ENCODE measurements at places on chromosomes 2 and 18.

- DNase-seq = no peak
These were observed 756 bp downstream of the ADCYAP1 start for GRCh38 chr18:905307-905947.

GRCh38 chr2:20496076-20496872 lies 49.4 kb downstream of the RHOB start:
- no peak for DNase-seq

DNA sequence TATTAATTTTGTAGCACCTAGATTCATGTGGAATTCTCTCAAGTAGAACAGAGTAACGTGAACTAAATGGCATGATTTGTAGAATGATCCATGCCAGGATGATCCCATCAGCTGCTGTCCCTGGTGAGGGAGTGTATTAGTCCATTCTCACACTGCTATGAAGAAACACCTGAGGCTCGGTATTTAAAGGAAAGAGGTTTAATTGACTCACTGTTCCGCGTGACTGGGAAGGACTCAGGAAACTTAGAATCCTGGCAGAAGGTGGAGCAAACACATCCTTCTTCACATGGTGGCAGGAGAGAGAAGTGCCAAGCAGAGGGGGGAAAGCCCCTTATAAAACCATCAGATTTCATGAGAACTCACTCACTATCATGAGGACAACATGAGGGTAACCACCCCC lies 312.6 kb downstream of the PTPRM start:
- no peak for DNase-seq

GRCh38 chr2:85852937-85853498 lies 35.8 kb downstream of the ST3GAL5 start:
- peak; percentile 24 for DNase-seq

- DNase-seq = no peak
These were observed 453.9 kb upstream of the FSIP2 start for GRCh38 chr2:185284696-185285095.

- no peak for DNase-seq
These were observed 200.3 kb downstream of the NYAP2 start for GRCh38 chr2:225599856-225600255.

GRCh38 chr2:239955087-239955988 lies 69.8 kb downstream of the NDUFA10 start:
- no peak for DNase-seq

DNA sequence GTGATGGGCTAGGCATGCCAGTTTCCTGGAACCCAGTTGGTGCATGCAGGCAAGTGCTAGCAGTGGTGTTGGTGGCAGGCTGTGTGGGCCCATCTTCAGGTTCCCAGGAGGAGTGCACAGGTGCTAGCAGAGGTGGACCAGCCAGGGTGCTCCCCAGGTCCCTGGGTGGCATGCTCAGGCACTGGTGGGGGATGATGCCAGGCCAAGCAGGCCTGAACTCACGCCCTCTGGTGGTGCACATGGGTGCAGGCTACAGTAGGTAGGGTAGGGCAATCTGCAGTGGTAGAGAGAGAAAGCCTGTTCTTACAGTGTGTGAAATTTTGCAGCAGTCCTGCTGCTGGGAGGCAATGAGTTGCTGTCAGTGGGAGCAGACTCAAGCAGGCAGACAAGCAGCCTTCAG lies 1651.8 kb downstream of the DPP10 start:
- no peak for DNase-seq

- no peak for DNase-seq
These were observed 213.1 kb downstream of the IKZF2 start for GRCh38 chr2:212938144-212938793.

DNA sequence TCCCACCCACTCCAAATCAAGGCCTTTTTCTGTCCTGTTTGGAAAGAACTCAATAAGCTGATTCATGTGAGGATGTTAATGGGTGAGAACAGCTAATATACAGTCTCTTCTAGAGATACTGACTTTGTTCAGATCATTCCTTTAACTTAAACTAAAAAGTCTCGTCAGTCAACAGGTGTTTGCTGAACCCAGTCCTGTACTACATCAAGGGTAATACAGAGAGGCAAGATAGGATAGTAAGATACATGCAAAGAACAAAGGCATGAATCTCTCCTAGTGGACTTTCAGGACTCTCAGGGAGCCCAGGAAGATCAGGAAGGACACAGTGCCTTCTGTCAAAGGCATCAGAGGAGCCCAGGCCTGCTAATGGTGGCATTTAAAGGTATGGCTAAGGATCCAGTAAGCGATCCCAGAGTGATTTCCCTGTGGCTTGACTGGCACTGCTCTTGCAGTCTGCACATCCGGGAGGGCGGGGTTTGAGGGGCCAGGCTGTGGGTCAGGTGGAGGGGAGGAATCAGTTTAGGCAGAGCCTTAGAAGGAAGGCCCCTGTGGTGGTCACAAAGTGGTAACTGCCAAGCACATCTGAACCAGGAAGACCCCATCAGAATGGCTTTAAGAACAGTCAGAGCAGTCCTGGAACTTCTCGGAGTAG lies 54.0 kb downstream of the EPAS1 start:
- DNase-seq = no peak

DNA sequence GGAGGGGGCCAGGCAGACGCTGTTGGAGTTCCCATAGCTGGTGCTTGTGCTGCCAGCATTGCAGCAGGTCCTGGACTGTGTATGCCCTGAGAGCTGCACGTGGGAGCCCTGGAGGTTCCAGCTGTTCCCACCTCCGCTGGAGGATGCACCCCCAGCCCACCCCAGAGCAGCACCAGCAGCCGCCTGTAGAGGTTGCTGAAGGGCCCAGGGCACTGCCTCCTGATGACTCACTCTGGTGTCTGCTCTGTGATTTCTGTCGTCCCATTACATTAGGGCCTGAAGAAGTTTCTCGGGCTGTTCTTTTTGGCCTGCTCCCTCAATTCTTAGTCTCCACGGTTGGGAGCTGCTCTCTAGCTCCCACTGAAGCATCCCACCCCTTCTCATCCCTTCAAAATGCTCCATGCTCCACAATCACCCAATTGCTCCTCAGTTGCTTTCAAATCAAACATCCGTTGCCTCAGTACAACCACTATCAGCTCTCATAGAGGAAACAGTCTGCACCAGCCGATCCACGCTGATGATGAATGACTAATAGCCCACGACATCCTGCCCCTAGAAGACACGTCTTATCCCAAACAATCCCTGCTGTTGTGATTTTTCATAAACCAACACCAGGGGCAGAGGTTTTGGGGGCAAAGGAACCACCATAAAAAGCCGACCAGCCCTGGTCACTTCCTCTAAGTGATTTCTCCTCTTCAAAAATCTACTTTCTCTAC lies 65.2 kb upstream of the RNF152 start:
- DNase-seq = no peak

DNA sequence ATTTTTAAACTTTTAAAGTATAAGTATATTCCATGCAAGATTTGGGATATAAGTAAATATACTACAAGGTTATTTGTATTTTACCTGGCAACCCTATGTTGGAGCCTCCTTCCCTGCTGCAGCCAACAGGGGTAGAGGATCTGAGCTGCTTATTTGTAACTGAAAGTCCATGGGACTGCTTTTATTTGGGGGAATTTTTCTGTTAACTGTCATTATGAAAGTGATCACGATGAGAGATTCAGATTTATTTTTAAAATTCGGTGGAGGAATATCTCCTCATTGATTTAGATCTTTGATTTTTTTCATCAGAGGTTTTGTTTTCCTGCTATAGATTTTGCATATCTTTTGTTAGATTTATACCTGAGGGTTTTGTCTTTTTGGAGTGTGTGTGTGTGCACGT lies 215.9 kb downstream of the PRKCE start:
- no peak for DNase-seq

DNA sequence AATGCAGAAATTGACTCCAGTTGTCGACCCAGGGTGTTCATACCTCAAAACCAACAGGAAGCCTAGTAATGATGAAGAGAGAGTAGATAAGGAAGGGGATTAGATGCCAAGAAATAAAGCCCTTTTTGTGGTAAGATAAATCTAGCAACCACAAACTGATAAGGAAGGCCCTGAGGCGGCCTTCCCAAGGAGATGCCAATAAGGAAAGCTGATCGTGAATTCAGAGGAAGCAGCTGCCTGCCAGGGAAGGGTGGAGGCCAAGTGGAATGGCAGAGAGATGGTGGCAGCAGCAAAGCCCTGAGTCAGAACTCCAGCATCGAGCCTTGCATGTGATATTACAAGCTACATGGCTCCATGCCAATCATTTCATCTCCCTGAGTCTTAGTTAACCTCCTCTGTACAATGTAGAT lies 126.3 kb downstream of the IRS1 start:
- DNase-seq = peak; percentile 75

DNA sequence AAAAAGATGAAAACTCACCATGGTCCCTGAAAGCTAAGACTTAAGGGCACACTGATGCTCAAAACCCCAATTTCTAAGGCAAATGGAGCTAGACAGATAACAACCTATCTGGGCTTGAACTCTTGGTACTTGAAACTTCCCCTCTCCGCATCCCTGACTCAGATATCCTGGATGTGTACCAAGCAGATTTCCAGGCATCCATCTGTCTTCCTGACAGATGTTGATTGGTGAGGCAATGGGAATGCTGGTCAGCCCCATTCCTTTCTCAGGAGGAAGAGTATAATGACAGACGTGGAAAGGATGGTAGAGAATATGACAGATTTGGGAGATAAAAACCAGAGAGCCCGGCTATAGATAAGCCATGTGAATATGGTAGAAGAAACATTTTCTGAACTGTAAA lies 69.2 kb downstream of the ADD2 start:
- DNase-seq = no peak

- no peak for DNase-seq
These were observed 40.8 kb downstream of the PDIA6 start for GRCh38 chr2:10771786-10772185.

GRCh38 chr2:3189961-3190360 lies 187.7 kb downstream of the EIPR1 start:
- DNase-seq = no peak

- no peak for DNase-seq
These were observed 1.2 kb downstream of the PER2 start for GRCh38 chr2:238286987-238287736.

DNA sequence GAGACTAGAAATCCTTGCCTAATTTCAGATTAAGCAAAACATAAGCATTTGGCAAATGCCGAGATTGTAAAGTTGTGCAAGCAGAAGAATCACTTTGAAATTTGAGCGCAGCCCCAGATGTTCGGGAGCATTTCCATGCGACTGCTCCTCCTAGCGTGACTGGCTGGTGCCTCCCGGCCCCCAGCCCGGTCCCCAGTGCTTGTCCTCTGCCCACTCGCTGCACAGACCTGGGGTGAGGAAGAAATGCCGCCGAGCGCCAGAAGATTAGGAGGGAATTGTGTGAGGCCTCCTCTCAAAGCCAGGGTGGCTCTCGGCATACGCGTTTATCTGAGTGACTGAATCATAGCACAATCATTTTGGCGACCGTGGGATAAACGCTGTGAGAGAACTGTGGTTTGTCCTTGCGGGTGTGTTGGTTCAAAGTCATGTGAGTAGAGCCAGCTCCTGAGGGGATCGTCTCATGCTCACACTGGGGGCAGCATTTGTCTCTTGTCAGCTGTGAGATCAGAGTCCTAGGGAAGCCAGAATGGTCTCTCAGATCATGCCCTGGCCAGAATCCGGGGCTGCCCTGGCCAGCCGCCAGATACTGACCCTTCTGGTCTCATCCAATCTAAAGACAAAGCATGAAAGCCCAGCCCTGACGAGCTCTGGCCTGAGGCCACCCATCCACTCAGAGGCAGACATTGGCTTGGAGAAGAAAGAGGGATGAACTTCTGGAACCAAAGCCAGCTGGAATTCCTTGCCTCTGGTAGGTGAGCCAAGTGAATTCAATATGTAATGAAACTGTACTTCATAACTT lies 189.3 kb downstream of the SH3RF3 start:
- DNase-seq = peak; percentile 78

- no peak for DNase-seq
These were observed 2.8 kb upstream of the INPP4A start for GRCh38 chr2:98441706-98442450.

- DNase-seq = no peak
These were observed 67.0 kb downstream of the PSMG2 start for GRCh38 chr18:12769644-12770440.

GRCh38 chr18:11178951-11179549 lies 29.7 kb upstream of the PIEZO2 start:
- peak; percentile 16 for DNase-seq

GRCh38 chr18:52343138-52343537 lies 3.1 kb downstream of the DCC start:
- no peak for DNase-seq

DNA sequence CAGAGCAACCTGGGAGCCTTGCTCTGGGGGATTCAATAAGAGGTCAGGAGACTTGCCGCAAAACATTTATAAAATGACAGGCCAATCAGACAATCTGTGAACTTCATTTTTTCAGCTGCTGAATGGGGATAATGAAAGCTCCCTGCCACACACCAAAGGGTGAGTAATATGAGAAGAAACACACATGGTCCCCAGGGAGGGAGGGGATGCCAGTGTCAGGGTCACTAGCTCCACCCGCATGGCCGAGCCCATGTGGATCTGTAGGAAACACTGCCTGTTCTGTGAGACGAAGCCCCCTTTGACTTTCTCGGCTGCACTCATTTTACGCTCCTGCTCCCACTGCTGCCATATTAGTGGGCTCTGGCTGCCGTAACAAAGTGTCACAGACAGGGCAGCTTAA lies 521.0 kb upstream of the RAB6C start:
- DNase-seq = no peak

- DNase-seq = no peak
These were observed 6.2 kb upstream of the ING5 start for GRCh38 chr2:241695651-241696050.

DNA sequence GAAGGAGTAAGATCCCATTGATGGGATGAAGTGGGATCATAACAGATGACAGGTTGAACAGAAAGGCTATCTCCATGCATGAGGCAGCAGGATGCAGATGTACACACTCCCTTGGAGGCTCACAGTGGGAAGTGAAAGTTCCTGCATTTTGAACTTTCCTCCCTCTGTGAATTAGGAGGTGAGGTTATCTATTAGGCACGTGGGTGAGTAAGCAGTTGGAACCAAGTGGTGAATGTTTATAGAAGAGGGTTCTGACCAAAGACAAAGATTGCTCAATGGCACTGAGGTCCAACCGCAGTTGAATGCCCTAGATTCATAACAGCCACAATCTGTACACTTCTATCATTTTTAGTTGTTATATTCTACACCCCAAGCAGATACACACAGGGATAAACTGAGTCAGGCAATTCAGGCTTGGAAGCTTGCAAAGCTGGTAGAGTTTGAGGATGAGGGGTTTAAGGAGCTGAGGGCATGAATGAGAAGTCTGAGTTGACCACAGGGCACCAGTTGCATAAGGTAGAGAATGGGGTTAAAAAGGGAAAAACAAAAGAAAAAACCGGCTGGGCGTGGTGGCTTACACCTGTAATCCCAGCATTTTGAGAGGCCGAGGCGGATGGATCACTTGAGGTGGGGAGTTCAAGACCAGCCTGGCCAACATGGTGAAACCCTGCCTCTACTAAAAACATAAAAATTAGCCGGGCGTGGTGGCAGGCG lies 7.1 kb upstream of the KCMF1 start:
- peak; percentile 70 for DNase-seq

GRCh38 chr18:36661999-36662398 lies 166.8 kb downstream of the TPGS2 start:
- DNase-seq = no peak

- DNase-seq = no peak
These were observed 399.8 kb downstream of the SATB2 start for GRCh38 chr2:199057936-199058335.
